ENCODE measurements at places on chromosomes 3 and 15.

GRCh38 chr3:143529018-143529478 lies 319.2 kb downstream of the SLC9A9 start:
- peak; percentile 63 for ATAC-seq

GRCh38 chr3:40355410-40355809 lies 31.6 kb upstream of the ENTPD3 start:
- ATAC-seq, result no peak

DNA sequence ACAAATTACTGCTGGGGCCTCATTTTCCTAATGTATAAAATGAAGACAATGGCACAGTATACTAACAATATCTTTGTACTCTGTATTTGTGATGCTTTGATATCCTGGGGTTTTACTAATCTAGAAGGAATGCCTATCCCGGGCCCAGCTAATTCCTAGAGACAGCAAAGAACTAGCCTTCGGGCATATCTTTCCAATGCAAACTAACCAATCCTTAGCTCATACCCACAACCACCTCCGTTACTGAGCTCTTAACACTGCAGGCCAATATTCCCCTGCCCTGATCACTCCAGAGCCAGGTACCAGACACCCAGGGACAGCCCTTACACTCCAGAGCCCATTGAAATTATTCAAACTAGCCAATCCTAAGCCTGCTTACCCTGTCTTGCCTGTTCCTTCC lies 309.0 kb downstream of the ULK4 start:
- ATAC-seq, result no peak

DNA sequence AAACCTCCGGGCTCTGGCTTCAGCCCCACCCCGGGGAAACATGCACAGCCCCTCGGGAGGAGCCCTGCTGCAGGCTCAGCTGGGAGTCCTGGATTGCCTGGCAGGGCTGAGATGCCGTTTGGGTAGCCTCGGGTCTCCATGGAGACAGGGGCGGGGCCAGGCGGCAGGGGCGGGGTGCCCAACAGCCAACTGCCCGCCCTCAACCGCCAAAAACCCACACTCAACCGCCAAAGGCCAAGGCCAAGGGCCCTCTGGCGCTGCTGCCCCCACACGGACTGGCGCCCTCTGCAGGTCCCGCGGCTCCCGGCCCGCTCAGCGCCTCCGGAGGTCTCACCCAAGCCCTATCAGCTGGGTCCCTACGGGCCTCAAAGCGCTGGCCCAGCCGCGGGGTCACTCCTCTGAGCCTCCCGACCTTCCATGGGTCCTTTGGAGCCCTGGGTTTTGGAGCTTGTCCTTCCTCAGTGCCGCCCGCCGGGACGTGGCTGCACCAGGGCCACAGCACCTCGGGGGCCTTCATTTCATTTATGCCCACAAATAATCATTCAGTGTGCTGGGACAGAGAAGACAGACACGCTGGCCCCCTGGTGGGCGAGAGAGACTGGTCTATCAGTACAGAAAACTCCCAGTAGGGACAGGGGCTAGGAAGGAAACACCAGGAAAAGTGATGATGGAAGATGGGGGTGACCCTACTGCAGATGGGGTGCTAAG lies 33.5 kb upstream of the ACAD9 start:
- ATAC-seq, result peak; percentile 82

DNA sequence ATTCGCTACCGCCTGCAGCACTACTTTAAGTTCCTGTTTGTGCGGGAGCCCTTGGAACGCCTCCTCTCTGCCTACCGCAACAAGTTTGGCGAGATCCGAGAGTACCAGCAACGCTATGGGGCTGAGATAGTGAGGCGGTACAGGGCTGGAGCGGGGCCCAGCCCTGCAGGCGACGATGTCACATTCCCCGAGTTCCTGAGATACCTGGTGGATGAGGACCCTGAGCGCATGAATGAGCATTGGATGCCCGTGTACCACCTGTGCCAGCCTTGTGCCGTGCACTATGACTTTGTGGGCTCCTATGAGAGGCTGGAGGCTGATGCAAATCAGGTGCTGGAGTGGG lies 995 bp downstream of the CHST14 start:
- ATAC-seq, result peak; percentile 37

DNA sequence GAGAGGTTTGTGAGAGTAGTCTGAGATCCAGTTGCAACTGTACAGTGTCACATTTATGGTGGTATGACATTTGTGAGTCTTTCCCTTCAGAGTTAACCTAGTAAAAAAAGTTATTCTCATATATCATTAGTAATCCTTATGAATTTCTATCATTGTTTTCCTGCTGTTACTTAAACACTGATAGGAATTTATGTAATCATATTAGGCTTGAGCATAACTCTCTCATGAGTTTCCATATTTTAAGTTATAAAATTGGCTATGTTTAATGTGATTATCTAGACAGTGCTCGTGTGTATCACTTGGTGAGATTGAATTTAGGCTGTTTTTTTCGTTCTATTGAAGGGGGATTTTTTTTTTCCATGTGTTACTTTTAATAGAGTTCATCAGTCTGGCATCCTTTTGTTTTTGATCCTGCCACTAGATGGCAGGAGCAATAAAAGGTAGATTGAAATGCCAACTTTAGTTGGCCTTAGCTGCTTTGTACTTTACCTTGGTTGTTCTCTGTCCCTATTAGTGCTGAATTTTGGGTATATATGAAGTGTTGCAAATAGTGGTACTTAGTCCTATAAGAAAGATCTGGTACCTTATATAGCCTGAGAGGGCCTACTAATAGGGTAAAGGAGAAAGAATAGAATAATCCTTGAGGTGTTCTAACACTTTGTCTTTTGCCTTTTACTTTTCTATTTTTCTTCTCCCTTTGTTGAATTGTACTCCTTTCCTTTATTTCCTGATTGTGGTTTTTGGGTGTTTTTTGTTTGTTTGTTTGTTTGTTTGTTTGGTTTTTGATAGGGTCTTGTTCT lies 17.9 kb downstream of the STT3B start:
- ATAC-seq, result peak; percentile 41

DNA sequence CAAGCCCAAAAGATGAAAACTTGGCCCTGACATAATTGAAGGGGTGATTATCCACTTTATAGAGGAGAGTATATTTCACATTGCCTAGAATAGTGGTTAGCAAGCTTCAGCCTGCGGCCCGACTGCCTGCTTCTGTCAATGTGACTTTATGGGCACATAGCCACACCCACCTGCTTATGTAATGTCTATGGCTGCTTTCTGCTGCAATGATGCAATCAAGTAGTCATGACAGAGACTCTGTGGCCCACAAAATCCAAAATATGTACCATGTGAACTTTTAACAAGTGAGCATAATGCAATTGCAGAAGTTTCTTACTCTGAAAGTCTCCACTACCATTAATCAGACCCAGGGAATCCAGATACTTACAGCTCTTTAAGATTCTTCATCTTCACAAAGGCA lies 103.1 kb downstream of the LRIG1 start:
- ATAC-seq, result no peak

- ATAC-seq, result no peak
Measured at GRCh38 chr3:76212679-76213078, 427.3 kb upstream of the ZNF717 start.

- no peak for ATAC-seq
Measured at GRCh38 chr3:15113471-15113870, 14.5 kb upstream of the RBSN start.

- ATAC-seq, result no peak
Measured at GRCh38 chr3:115831864-115832263, 208.6 kb downstream of the GAP43 start.

DNA sequence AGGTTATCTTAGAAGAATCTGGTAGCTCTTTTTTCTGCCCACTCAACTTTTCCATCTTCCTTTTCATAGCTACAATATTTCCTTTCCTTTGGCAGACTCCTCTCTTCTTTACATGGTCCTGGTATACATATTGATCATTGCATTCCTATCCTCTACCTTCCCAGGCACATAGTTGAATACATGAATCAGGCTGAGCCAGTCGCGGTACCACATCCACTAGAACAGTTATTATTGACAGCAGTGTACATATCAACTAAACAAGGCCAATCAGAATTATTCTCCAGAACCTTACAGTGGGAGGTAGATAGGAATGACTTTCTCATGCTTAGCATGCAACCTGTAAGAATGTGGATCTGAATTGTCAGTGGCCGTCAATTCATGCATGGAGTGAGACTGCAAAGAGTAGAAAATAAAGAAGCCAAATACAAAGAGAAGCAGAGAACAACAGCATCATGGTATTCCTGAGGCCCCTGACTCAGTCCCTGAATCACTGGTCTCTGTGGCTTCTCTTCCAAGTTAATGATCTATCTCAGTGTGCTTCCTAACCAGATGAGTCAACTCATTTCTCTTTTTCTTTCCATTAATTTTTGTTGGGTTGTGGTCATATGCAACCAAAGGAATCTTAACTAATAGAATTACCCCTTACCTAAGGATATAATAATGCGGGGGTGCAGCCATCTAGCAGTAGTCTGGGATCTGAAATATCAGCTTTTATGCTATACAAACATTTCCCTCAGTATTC lies 60.9 kb upstream of the DCBLD2 start:
- no peak for ATAC-seq

DNA sequence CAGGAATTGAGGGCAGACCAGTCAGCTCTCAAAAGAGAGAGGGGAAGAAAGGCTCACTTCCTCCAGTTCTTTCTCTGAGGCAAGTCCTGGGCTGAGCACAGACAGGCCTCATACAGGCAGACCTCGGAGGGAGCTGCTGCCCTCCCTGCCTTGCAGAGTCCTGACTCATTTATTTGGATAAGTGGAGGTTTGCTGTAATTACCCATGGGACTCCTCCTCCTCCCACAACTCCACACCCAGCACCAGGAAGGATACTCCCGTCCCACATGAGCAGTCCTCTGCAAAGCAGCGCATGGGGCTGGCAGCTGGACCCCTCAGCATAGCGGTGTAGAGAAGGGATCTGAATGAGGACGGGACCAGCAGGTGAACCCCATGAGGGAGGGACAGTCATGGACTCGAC lies 13.4 kb upstream of the SCN10A start:
- ATAC-seq, result no peak

DNA sequence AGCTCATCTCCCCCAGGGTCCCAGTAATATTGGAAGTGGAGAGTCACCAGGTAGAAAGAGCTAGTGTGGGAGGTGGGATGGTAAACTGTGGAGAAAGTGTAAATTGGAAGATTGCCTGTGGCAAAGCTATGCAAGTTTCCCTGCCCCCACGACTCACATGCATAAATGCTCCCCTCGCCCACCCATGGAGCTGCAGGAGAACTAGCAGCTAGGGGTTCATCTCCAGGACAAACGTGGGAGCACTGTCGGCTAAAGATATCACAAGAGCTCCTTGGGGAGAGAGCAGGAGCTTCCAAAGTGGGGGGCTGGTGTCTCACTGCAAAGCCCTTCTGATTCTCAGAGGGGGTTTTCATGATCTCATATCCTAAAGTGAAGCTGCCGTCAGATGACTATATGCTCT lies 91.4 kb upstream of the PLCL2 start:
- no peak for ATAC-seq

DNA sequence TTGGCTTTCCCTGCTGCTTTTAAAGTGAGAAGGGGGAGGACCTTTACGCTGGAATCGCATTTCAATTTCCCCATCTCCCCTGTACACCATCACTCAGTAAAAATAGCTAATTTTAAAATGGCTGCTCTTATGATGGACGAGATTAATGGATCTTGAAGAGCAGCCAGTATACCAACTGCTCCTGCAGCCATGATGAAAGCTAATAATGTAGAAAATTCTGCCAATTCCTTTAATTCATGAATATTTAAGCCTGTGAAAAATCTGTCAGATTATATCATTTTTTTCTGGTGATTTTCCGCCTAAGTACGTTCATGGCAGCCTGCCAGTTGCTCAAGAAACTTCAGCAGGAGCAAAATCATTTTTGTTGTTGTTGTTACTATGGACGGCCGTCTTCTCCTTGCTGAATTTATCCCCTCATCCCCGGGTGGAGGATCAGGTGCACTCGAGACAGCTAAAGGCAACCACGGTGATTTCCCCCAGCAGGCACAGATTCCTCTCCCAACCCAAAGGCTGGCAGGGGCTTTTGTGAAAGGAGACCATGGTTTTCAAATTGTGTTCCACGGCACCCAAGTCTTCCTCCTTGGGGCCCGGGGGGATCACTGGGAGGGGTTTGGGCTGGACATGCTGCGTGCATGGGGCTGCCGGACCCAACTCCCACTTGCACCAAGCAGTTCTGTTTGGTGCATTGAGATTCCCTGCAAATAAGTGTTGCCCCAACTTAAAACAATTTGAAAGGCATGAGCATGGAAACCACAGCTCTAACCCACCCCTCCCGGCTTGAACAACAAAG lies 289.6 kb downstream of the UACA start:
- no peak for ATAC-seq

GRCh38 chr3:80087767-80088166 lies 320.0 kb upstream of the ROBO1 start:
- no peak for ATAC-seq

GRCh38 chr15:64222573-64223366 lies 59.9 kb upstream of the PPIB start:
- peak; percentile 85 for ATAC-seq

DNA sequence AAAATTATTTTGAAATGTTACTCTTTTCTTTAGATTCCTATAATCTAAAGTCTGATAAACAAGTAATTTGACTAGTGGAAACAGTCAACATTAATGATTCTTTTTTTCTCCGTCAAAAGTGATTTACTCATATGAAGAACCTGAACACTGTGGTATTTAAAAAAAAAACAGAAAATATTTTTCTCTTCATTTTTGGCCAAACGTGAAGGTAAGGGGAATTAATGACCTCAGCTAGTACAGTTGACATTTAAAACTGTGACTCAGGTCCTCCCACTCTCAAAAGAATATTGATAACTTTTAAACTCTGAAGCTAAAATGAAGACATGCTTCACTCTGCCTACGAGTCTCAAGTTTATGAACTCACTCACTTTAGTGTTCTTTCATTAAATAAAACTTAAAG lies 34.5 kb downstream of the TIGIT start:
- peak; percentile 27 for ATAC-seq

DNA sequence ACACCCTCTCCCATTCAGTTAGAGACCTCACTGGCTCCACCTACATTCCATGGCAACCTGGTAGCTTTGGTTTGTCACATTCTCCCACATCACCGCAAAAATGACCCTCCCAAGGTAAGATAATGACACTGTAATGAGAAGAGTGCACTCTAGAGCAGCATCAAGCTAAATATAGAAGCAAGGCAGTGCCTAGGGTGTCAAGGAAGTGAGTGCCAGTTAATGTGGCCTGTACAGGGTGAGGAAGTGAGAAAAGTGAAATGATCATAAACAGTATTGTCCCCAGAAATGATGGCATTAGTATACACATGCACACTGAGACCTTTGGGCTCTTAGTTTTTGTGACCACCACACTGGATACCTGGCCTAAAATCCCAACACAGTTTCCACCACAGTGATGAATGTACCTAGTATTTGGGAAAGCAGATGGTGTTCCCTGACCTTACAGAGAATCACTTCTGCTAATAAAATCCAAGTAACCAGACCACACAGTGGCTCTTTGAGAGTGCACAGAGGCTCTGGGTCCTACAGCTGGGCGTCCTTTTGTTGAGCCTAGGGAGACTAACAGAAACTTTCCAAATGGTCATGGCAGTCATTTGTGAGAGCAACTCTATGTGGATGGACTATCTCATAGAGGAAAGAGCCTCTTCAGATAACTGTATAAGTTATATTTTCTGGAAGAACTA lies 106.6 kb downstream of the ARPP21 start:
- ATAC-seq, result no peak

DNA sequence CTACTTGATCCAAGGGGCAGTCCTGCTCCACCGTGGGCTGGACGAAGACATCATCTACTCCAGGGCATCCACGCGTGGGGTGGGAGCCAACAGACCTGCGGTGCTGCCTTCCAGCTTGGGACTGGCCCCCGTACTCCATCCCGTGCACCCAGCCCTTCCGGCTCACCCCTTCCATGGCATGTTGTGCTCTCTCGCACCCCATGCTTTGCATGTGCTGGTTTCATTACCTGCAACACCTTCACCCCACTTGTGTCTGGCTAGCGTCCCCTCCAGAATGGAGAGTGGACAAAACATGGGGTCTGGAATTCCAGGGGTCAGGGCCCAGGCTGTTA lies 30.2 kb downstream of the SEMA7A start:
- no peak for ATAC-seq
